ENCODE measurements at places on chromosomes 11 and 22.

- DNase-seq, result no peak
Measured at GRCh38 chr11:44382656-44383240, 72.8 kb upstream of the ALX4 start.

DNA sequence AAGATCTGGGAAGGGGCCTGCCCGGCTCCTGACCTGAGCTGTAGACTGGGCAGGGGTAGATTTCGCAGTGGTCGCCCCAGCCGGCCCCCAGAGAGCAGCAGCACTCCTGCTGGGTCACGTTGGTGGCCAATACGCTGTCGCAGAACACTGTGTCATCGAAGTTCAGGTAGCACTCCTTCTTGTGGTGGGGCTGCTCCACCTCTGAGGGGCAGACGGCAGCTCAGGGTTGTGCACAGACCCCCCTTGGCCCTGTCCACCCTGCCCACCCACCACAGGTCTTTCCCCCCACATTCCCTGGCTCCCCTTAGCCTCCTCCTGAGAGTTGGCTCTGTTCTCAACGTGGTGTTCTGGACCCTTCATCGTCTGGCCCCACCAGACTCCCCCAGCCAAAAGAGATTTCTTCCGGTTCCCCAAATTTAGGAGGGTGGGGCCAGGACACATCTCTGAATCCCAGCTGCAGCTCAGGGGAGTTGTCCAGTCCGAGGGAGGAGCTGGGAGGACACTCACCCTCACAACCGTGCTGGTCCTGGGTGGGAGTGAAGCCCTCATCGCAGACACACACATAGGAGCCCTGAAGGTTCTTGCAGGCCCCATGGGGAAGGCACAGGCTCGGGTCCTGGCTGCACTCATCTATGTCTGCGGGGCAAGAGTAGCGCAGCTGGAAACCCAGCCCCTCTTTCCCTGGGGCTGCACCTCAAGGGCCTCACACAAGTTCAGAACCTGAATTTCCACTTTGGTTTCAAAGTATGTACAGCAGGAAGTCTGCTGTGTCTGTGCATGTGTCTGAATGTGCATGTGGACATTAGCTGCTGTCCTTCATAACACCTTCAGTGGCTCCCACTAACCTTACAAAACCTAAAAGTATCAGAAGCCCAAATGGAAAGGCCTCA is 16.5 kb downstream of the SCYL1 start:
- DNase-seq, result no peak

GRCh38 chr11:99069856-99070444 is 49.2 kb downstream of the CNTN5 start:
- no peak for DNase-seq

GRCh38 chr11:119832202-119832935 is 103.4 kb upstream of the NECTIN1 start:
- no peak for DNase-seq

DNA sequence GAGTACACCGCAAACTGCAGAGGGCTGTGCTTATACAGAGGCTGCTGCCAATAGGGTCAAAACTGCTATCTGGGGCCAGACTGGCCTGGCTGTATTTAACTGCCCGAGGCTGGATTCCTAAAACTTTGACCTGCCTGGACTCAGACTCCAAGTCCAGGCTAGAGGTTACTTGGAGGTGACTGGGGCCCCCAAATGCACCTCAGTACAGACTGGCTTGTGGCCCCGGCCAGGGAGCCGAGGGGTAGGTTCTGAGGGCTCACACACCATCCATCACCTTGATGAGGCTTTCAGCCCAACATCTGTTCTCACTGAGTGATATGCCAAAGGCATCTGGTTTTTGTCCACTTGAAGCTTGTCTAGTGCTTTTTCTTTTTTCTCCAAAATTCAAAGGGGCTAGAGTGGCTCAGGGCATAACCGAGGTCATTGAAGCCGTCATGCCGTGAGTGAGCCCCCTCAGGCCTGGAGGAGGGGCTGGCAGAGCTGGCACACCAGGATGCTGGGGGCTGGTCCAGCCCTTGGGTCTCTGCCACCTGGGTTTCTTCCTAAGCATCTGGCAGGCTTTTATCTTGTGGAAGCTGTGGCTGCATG is 52.4 kb upstream of the TTLL12 start:
- no peak for DNase-seq

- DNase-seq, result no peak
Measured at GRCh38 chr11:100561323-100561722, 125.8 kb upstream of the ARHGAP42 start.

GRCh38 chr11:128796270-128796669 is 70.8 kb downstream of the KCNJ1 start:
- DNase-seq, result no peak

- DNase-seq, result no peak
Measured at GRCh38 chr11:65709661-65710060, 2.4 kb upstream of the KAT5 start.

Measured in stimulated activated CD4-positive, alpha-beta T cell treated with anti-CD3 and anti-CD28 coated beads, Interleukin-4, amount 100 ng/mL, for 48 hours (primary cell).